ENCODE measurements at places on chromosomes 7 and 10.

DNA sequence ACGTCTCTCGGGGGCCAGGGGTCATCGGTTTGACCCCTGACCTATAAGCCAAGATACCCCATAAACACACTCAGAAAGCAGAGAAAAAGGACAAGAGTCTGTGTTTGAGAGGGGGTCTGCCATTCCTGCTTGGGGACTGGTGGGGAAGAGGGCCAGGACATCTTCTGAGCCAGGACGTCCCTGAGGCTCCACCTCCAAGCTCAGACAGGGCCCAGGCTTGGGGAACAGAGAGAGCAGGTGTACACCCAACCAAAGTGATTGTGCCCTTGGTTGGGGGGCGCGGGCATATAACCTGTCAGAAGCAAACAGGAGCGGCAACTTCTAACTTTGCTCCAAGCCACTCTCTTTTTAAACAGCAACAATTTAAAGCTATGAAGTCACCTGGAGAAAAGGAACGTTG lies 33.9 kb upstream of the PPIF start:
- no peak for DNase-seq

DNA sequence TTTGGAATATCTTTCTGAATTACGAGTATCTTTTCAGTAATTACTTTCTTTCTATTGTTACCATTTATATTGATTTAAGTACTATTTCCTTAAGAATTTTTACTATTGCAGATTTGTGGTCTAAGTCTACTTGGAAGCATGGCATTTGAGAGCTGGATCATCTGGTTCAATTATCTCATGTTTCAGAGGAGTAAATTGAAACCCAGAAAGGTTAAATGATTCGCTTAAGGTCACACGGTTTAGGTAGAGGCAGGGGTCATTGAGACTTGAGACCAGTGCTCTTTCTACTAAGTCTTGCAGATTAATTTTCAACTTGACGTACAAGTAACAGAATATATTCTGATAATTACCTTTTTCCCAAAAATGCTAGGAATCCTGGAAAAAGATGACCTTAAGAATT lies 109.2 kb upstream of the GLCCI1 start:
- DNase-seq, result no peak

DNA sequence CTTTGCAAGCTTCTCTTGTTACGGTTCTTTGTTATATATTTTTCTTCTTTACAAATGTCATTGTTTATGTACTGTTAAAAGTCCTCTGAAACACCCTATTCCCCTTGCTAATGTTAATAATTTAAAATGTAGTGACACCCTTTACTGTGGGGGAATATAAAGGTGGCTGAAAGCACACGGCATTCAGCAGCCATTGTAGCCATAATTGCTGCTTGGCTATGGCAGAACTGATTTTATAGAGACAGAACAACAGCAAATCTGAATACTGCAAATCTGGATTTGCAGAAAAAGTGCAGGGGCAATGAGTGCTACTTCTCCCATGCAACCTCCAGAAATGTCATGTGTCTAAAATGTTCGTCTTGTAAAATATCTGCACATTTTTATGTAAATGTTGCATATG lies 3.7 kb upstream of the WASL start:
- DNase-seq, result no peak

GRCh38 chr10:31004611-31005193 lies 27.0 kb downstream of the ZNF438 start:
- no peak for DNase-seq

- no peak for DNase-seq
Observed at GRCh38 chr10:33345236-33345635, 10.8 kb upstream of the NRP1 start.

- peak; percentile 64 for DNase-seq
Observed at GRCh38 chr7:22001345-22002004, 55.8 kb upstream of the CDCA7L start.

DNA sequence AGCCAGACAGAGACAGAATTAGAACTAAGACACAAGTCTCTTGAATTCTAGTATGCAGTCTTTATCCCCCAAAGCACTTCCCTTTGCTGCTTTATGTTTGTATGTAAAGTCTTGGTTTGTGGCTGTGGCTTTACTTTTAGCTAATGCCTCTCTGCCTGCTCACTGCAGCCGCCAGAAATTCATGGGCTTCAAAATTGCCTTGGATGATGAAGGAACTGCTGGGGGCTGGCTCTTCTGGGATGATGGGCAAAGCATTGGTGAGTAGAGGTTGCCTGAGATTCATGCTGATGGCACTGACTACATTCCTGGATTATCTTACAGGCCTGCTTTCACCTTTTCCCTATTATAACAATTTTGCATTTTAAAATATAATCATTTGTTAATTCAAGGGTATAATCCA lies 10.9 kb upstream of the MGAM2 start:
- DNase-seq, result no peak

GRCh38 chr10:85513436-85513835 lies 853.2 kb downstream of the GRID1 start:
- no peak for DNase-seq

DNA sequence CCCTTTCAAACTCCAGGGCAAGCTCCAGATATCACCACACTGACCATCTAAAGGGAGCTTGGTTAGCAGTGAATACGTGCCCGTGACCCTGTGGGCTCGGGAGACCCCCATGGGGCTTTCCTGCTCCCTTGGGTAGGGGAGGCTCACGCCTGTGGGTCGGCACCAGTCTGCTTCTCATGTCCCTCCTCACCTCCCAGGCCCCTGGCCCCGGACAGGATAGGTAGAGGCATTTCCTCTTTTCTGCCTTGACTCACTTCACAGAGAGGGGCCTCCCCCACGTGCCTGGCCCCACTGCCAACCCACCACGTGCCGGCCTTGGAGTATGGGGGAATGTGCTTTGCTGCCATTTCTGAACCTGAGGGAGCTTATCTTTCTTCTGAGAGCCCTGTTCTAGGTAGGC lies 131.3 kb upstream of the FAM20C start:
- no peak for DNase-seq

- DNase-seq, result no peak
Observed at GRCh38 chr10:13773043-13773442, 186.3 kb downstream of the PRPF18 start.

- DNase-seq, result no peak
Observed at GRCh38 chr7:5662828-5663227, 118.6 kb downstream of the RNF216 start.

DNA sequence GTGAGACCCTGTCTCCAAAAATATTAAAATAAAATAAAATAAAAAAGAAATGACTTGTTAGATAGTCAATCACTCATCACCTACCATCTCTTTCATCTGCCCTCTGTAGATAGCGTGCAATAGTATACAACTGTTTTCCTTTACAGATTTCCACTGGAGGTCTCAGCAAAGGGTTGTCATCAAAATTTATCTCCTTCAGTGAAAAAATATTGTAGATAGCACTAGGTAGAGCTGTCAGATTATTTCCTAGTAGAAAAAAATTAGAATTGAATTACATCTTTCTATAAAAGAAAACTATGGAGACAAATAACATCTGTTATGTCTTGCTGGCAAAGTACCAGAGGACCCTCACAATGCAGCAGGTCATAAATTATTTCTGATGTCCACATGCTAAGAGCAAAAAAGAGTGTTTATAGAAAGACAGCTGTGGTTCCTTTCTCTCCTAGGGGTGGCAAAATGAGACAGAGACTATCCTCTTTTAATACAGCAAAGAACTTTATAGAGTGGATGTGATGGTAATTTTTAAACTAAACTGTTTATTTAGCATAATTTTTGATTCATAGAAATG lies 16.3 kb upstream of the CYP51A1 start:
- DNase-seq, result no peak

GRCh38 chr7:139741789-139742344 lies 35.9 kb downstream of the HIPK2 start:
- DNase-seq, result no peak

- no peak for DNase-seq
Observed at GRCh38 chr10:43965033-43965917, 316.6 kb upstream of the ZNF32 start.

DNA sequence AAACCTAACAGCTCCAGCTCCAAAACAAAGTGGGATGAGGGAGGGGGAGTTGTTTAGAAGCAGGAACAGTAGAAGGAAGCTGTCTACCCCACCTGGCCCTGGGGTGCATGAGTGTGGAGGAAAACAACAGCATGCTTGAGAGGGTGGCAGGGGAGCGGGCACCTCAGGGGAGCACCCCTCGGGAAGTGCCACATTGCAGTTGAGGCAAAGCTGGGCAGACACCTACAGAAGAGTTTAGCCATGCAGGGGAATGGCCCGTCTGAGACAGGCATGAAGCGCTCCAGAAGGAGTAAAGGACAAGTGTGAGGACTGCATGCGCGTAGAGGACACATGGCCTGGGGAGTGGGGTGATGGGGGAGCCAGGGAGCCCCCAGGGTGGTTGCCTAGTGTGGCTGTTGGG lies 18.1 kb downstream of the CHAT start:
- DNase-seq, result no peak

- DNase-seq, result no peak
Observed at GRCh38 chr10:73779018-73779417, 2.8 kb upstream of the CHCHD1 start.

- no peak for DNase-seq
Observed at GRCh38 chr10:16819436-16819835, 2.2 kb upstream of the RSU1 start.

DNA sequence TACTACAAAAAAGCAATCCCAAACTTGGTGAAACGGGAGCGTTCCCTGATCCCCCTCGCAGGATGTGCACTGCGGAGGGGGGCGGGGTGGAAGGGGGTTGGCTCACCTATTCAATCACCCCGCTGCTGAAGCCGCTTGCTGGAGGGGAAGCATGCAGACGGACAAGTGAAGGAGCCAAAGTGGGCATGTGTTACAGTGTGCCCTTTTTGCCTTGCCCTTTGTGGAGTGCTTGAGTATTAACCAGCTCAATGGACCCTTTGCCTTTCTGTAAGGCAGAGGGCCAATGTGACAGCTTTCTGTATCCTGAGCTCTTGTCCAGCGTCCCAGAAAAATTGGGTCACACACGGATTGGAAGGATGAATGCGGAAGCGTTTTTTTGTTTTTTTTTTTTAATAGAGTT lies 348.9 kb upstream of the NPSR1 start:
- DNase-seq, result no peak

DNA sequence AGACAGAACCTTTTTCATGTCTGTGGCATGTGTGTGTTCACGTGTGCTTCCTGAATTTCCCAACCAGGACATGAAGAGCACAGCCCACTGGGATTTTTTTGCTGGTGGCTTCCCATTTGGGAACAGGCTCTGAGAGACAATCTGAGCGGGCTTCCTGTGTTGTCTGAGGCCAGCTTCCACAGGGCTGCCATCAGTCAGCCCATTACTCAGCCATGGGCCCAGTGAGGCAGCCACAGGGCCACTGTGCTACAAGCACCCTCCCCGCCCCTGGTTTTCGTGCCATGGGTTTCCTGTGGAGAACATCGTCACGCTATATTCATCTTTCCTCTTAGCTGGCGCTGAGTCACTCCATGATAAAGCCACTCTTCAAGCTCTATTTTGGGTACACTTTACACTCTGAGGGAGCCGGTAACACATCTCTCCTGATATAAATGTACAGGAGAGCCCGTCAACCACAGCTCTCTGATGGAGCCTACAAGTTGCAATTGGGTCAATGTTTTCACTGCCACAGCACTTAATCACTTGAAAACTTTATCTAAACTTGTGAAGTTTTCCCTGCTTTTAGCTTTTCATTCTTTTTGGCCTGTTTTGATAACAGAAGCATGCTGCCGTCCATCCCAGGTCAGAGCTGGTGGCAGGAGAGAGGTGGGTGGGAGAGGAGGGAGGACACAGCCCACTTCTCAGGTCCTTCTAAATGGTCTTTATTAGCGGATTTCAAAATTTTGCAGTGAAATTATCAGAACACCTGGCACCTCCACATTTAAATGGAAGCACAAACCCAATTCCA lies 96.9 kb downstream of the HIPK2 start:
- peak; percentile 92 for DNase-seq

GRCh38 chr7:124662372-124662771 lies 103.2 kb downstream of the GPR37 start:
- DNase-seq, result no peak

- DNase-seq, result no peak
Observed at GRCh38 chr7:33882950-33883670, 22.2 kb upstream of the BMPER start.

DNA sequence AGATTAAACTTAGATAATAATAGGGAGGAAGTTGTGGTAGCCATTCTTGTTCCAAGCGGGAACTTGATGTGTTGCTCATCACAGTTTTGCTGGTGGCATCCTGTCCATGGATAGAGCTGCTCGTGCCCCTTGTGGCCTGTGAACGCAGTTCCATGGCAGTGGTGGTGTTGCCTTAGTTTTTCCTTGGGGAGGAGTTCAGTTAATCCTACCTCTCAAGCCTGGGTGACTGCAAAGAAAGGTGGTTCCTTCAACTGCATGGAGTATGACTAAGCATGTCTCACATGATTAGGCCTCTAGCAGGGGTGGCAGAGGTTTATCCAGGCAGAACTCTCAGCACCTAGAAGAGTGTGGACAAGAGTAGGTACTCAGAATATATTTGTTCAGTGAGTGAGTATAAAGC lies 99.7 kb downstream of the MAPK8 start:
- no peak for DNase-seq

- no peak for DNase-seq
Observed at GRCh38 chr10:110209454-110209925, 2.1 kb downstream of the MXI1 start.

- no peak for DNase-seq
Observed at GRCh38 chr10:90917968-90918318, 2.9 kb downstream of the ANKRD1 start.

All from activated naive CD4-positive, alpha-beta T cell treated with anti-CD3 and anti-CD28 coated beads, Interleukin-2, amount 50 U/mL, for 72 hours (primary cell).